Temporal lobe (tissue), 4 donors: ENCODE measurements at places on chromosomes 3 and 15. TPM values are rescaled to one million over a fixed set of nuclear protein-coding genes. Genes with fewer than 3 reads are reported as not detected.

Gene HTR3E
- total RNA-seq: not detected

Gene SAXO2
- 4.7 TPM for total RNA-seq

Gene MUSTN1
- 0.74 TPM for total RNA-seq

Gene LRRC2
- 2.5 TPM for total RNA-seq

Gene MAP6D1
- 5.2 TPM for total RNA-seq

Gene SOX14
- not detected for total RNA-seq

Gene TRAT1
- total RNA-seq: not detected

Gene CIDEC
- total RNA-seq: not detected

Gene NANOGP8
- total RNA-seq: 0.25 TPM

Gene CELSR3
- 36.6 TPM for total RNA-seq

Gene ANKRD34C
- under 0.01 TPM for total RNA-seq

Gene EPHA6
- total RNA-seq: 51.1 TPM

Gene TGM4
- not detected for total RNA-seq

Gene OR5K2
- not detected for total RNA-seq

Gene CEP70
- 53.1 TPM for total RNA-seq

Gene EFCC1
- total RNA-seq: 0.25 TPM

Gene ATP8B4
- total RNA-seq: 4.4 TPM

Gene KNG1
- not detected for total RNA-seq

Gene AGBL1
- total RNA-seq: 0.98 TPM

Gene ANKRD63
- 0.49 TPM for total RNA-seq

Gene PRSS50
- total RNA-seq: 0.25 TPM

Gene TMCO5A
- not detected for total RNA-seq

Gene PPP1R2
- total RNA-seq: 43.0 TPM

Gene DAZL
- total RNA-seq: not detected

Gene IMP3
- 27.3 TPM for total RNA-seq

Gene GOLGA8R
- 0.49 TPM for total RNA-seq

Gene ZDHHC23
- total RNA-seq: 6.4 TPM

Gene KLF15
- total RNA-seq: 1.7 TPM

Gene BSN
- 14.3 TPM for total RNA-seq

Gene GPR160
- 2.2 TPM for total RNA-seq

Gene NTRK3
- 50.9 TPM for total RNA-seq

Gene CACNA2D3
- 23.4 TPM for total RNA-seq
